ENCODE measurements at places on chromosomes 3 and 15.

GRCh38 chr15:41982133-41982930 lies 10.0 kb upstream of the EHD4 start:
- no peak for DNase-seq

GRCh38 chr3:25662736-25663320 lies 1.9 kb downstream of the TOP2B start:
- DNase-seq: no peak

DNA sequence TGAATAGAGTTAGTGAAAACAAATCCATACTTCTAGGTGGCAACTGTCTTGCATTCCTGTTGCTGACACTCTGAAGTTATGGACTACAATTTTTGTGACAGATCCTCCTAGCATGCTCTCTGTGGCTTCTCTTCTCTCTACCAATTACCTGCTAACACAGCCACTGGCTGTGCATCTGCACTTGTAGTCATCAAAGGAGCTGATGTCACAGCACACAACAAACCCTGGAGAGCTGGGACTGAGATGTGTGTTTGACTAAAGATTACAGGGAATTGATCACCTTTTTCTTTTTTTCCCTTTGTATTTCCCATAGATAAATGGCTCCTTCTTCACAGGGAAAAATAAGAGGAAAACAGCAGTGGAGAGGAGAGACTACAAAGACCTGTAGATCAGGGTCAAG lies 278.4 kb upstream of the CCDC54 start:
- DNase-seq: no peak

DNA sequence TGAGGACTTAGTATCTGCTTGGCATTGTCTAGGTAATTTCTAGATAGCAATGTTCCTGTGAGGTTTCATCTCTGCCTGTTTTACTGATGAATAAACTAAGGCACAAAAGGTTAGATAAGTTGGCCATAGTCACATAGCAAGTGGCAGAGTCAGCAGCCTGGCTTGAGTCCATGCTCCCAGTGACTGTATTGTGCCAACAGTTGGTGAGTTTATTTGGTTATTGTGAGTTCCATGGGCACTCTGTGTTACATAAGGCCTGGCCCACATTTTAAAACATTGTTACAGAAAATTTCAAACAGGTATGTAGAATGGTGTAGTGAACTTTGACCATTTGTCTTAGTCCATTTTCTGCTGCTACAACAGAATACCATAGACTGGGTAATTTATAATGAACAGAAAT lies 15.2 kb downstream of the MCM2 start:
- DNase-seq: no peak

- DNase-seq: no peak
These were observed 125.6 kb downstream of the FRMD4B start for GRCh38 chr3:69260216-69260787.

DNA sequence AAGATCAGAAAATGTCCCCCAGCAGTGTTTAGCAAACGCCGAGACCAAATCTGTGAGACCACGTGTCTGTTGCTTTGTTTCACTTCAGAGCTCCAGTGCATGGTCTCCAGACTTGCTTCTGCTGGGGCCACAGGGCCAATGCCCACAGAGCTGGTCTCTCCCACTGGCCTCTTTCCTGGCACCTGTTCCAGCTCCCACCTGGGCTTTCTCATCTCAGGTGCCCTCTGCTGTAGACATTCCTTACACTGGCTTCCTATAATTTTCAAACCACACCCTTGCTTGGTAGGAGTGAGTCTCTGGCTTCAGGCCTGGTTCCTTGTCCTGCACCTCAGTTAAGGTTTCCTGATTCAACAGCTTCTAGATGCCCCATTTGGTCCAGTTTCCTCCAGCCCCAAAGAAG lies 243.1 kb downstream of the ADAMTS17 start:
- DNase-seq: no peak

DNA sequence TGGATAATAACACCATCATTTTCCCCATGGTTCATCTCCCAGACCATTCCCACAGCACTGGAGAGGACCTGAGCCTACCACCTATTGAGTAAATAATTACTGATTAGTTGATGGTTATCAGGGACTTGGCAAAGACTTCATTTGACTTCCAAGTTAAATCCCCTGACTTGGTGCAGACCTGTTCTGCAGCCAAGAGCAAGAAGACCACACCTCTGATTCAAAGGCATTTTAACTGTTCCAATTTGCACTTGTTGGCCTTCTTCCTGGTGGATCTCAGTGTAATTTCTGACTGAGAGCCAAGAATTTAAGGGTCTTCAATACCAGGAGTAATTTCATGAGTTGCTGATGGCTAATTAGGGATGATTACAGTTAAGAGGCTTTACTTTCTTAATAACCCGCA lies 24.0 kb downstream of the THSD4 start:
- DNase-seq: no peak

GRCh38 chr15:92846741-92847140 lies 53.4 kb upstream of the CHD2 start:
- DNase-seq: no peak

DNA sequence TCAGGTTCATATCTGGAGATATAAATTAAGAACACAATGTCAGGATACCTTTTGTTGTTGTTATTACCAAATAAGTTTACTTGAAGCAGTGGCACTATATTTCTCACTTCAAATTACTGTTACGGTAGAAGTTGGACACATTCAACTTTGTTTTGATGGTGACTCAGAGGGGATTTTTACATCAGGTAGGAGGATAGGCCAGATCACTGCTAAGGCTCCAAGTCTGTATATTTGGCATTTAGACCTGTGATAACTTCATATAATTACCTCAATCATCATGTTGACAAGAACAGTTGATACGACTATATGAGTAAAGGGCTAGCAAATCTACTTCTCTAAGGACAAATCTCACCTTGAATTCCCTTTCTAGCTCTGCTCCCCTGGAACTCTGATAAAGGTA lies 15.6 kb downstream of the LZTFL1 start:
- DNase-seq: no peak

DNA sequence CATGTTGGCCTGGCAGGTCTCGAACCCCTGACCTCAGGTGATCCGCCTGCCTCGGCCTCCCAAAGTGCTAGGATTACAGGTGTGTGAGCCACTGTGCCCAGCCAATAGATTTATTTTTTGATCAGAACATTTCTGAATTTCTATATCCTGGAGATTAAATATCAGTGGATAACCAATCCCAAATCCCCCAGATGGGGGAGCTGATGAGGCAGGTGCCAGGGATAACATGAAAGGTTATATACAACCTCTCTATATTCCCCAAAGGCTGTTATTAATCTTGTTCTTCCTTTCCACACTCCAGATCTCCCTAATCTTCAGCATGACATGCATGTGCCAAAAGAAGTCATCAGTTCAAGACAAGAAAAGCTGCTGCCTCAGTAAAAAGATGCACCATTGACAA lies 112.3 kb downstream of the WDR76 start:
- peak; percentile 11 for DNase-seq

- DNase-seq: peak; percentile 80
These were observed 2.2 kb upstream of the ITIH1 start for GRCh38 chr3:52774901-52775864.

- no peak for DNase-seq
These were observed 25.5 kb upstream of the KLF13 start for GRCh38 chr15:31300981-31301672.

GRCh38 chr3:54988838-54989630 lies 61.2 kb upstream of the LRTM1 start:
- DNase-seq: no peak

- no peak for DNase-seq
These were observed 162.4 kb upstream of the LRRN1 start for GRCh38 chr3:3636815-3637214.

DNA sequence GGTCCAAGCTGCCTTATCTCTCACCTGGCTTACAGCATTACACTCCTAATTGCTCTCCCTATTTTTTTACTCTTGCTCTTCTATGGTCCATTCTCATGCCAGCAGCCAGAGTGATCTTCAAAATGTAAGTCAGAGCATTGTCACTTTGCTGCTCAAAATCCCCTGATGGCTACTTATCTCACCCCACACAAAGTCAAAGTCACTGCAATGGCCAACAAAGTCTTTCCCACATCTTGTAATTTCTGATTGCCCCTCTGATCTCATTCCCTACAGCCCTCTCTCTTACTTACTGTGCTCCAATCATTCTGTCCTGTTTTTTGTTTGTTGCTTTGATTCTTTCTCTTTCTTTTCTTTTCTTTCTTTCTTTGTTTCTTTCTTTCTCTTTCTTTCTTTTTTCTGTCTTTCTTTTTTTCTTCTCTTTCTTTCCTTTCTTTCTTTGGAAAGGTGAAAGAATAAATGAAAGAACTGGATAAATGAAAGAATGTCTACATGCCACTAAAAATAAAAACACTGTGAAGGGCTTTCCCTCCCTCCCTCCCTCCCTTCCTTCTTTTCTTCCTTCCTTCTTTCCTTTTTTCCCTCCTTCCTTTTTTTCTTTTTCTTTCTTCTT lies 34.9 kb upstream of the TIPARP start:
- DNase-seq: no peak

GRCh38 chr3:29281344-29282241 lies 722 bp downstream of the RBMS3 start:
- DNase-seq: no peak

- DNase-seq: no peak
These were observed 48.8 kb downstream of the RPLP1 start for GRCh38 chr15:69501456-69501855.

- DNase-seq: peak; percentile 94
These were observed 492 bp downstream of the MORF4L1 start for GRCh38 chr15:78872972-78873792.

- DNase-seq: no peak
These were observed 827.5 kb upstream of the DPPA4 start for GRCh38 chr3:110164632-110165369.

DNA sequence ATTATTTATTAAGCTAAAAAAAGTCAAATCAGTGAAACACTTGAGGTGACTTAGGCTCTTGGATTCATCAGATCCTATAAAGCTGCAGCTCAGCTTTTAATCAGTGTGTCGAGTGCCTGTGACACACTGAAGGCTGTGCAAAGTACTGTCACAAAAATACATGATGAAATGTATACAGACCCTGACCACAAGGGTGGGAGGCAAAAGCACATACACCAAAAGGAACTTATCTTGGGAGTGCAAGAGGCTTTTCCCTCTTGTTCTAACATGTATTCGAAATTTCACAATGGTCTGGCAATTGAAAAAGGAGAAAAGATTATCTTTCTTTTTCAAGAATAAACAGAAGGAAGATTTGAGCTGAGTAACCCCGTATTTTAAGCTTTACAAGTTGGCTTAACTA lies 35.9 kb downstream of the VGLL4 start:
- DNase-seq: no peak

DNA sequence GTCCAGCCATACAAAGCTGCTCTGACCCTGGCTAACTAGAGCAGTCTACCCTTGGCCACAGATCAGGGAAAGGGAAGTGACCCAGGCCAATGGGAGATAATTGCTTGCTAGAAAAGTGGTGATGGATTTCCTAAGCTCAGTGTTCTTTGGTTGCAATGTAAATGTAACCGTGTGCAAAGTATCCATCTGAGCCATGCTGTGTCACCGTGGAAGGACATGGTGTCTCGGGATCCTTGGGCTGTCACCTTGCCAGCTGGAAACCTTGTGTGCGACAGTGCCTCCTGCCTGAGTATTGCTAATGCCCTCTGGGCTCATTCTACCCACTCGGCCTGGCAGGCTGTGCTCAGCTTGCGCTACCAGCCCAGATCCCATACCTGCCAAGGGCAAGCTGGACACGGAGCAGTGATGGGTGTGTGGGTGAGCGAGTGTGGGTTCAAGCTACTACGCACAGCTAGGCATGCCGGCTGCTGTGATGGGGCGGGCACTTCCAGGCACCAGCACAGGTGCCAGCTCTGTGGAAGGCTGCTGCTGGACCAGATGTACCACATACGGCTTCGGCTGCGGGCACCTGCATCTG lies 10.7 kb upstream of the SIAH2 start:
- no peak for DNase-seq

GRCh38 chr3:12884186-12884680 lies 42.9 kb upstream of the RPL32 start:
- DNase-seq: no peak

GRCh38 chr15:98904544-98904943 lies 103.0 kb downstream of the PGPEP1L start:
- DNase-seq: peak; percentile 38
